NCI-H1436 treated with DMSO at 0.1 percent for 48 hours (cell line): ENCODE measurements at places on chromosomes 4 and X.

GRCh38 chr4:75907966-75908365 lies 5.7 kb upstream of the PPEF2 start:
- DNase-seq = no peak

- no peak for DNase-seq
These were observed 35.2 kb downstream of the NYX start for GRCh38 chrX:41482154-41482850.

DNA sequence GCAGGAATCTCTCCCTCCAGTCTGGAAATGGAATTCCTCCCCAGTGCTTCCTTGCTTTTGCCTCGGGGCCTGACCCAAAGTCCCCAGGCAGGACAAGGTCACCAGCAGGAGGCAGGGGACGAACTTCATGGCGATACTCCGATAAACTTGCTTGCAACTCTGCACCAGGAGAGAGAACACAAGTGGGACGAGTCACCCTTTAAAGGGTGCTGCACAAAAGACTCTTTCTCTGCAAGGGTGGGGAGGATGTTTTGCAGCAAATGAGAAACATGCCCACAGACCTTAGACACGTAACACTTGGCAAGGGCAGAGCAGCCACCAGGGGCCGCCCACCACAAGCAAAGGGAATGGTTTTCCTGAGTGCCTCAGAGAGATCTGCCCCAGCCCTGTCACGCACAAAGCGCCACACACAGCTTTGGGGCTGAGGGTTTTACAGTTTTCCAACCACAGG lies at the start of gene FGFBP2:
FGFBP2 (minus strand) TSS at position 175 of the 451 bp plus-strand sequence; CDS start at position 129, 46 bp downstream.
- DNase-seq = no peak

DNA sequence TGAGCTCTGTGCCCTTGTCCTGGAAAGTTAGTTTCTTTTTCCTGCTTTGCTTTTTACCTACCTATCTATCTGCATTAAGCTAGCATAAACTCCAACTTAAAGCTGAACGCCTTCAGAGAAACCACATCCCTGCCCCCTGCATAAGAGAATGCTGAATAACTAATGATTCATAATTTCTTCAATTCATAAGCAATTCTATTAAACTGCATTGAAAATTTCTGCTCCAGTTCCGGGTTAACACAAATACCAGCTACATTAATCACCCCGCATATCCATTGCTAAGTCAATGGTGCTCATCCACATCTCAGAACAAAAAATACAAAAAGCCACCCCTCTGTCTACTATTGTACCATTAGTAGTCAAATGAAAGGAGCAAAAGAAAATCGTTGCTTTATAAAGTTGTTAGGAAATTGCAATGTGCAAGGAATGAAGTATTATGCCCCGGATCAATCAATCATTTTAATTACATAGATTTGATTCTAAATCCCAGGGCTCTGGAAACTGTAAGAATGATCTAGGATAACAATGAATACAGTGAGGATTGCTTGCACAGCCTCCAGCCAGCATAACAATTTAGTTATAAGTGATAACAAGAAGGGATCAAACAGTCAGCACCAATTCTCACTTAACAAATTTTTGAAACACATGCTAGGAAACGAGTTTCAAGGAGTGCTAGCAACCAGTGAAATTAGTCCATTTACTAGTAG lies 106.8 kb downstream of the ELOVL6 start:
- DNase-seq = no peak

DNA sequence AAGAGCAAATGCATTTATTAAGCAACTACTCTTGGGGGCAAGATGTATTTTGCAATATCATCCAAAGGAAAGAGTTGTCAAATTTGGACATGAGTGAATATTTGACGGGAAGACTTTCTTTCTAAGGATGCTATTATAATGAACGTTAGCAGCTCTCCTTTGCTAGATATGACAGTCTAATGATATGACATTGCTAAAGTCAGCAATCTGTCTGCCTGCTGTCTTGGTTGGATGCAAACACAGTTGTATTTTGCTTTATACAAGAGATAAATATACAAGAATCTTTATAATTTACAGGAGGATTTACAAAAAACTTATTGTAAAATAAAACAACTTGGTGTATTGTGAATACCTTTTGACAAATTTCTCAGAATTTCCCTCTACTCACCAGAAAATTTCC lies 37.5 kb downstream of the MAGEC1 start:
- no peak for DNase-seq

DNA sequence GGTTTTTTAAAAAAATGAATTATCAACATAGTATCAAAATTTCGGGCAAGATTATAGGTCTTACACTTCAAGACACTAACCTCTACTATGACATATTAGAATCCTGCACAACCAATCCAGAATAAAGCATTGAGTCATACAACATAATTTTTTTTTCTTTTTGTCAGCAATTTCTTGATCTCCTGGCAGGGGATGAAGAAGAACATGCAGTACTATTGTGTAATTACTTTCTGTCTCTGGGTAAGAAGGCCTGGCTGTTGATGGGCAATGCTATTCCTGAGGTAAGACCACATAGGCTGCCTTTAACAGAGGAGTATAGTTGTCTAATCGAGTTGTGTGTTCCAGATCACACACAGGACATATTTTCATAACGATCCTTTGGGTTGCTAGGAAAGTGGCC lies 67.5 kb downstream of the FBXL5 start:
- no peak for DNase-seq

- no peak for DNase-seq
These were observed 363.0 kb downstream of the MID1IP1 start for GRCh38 chrX:39164212-39164611.

DNA sequence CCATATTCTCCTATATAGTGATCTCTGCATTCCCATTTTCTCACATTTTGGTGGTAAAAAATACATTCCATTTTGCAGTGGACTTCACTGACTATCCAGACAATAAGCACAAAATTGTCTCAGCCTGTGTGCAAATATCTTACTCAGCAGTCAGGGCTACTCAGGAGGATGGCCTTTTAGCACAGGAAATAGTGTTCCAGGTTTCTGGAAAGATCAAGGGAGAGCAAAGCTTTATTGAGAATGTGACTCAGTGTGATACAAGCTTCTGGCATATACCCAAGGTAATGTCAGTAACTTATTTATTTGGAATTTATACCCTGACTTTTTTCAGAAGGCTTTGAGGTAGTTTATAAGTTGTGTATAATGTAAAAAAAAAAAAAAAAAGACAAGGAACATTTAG lies 233.4 kb downstream of the TEX13A start:
- DNase-seq = no peak

GRCh38 chr4:81255524-81255923 lies 40.5 kb upstream of the PRKG2 start:
- DNase-seq = no peak

- DNase-seq = no peak
These were observed 26.3 kb downstream of the MGARP start for GRCh38 chr4:139253713-139254112.

DNA sequence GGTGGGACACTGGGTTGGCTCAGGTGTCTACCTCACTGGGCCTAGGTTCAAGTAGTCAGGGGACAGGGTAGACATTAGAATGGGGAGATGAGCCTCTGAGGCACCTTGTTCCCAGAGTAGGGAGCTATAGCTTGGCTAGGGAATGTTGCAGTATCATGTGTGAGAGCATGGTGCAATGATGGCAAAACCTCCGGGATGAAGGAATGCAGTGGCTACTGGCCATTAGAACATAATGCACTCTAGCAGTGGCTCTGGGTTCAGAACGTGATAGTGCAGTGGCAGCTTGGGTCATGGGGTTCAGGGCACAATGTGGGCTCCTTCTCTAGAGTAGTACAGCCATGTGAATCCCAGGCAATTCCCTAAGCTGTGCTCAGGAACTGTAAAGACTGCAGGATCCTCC lies 471.5 kb downstream of the CCSER1 start:
- no peak for DNase-seq

GRCh38 chr4:137576446-137576845 lies 44.2 kb upstream of the PCDH18 start:
- no peak for DNase-seq

DNA sequence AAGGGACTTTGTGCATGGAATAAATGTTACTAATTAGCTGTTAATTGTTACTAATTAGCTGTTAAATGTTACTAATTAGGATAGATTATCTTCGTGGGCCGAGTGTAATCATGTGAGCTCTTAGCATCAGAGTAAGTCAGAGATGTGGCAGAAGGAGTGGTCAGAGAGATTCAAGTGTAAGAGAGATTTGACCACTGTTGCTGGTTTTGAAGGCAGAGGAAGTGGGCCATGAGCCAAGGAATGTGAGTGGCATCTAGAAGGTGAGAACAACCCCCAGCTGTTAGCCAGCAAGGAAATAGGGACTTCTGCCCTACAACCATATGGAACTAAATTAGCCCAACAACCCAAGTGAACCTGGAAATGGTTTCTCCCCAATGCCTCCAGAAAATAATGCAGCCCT lies 28.2 kb downstream of the ODAPH start:
- DNase-seq = no peak

GRCh38 chrX:70969635-70970481 lies 39.0 kb upstream of the SLC7A3 start:
- DNase-seq = no peak

DNA sequence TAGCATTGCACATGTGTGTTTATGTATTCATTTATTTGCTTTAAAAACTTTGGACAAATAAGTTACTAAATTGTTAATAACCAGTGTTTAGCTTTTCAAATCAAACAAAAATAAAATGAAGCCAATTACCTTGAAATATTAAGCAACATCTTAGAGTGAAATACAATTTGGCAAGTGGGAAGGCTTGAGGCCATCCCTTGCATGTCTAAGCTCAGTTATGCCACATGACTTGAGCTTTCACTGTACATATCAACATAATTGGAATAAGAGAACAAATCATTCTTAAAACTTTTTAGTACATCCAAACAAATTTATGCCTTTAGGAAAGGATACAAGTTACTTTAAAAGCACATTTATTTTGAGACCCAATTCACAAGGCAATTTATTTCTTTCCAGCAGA lies 640.6 kb downstream of the SPRY1 start:
- no peak for DNase-seq

DNA sequence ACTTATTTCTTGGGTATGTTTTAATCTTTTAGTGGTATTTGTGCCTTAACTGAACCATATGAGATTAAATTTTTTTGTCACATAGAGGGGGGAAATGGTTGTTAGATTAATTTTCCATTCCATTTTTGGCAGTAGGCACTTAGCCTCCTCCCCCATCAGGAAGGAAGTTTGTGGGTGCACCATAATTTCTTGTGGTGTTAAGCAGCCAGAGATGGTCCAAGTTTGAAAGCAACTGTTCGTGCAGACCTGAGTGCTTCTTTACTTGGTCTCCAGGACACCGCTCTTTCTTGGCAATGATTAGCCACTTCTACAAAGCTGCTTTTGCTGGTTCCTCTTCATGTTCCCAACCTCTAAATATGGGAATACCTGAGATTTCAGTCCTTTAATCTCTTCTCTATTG lies 92.7 kb upstream of the RPL34 start:
- DNase-seq = no peak
